Astrocyte (in vitro differentiated cells and primary cell): ENCODE measurements at places on chromosomes 16 and 17.

DNA sequence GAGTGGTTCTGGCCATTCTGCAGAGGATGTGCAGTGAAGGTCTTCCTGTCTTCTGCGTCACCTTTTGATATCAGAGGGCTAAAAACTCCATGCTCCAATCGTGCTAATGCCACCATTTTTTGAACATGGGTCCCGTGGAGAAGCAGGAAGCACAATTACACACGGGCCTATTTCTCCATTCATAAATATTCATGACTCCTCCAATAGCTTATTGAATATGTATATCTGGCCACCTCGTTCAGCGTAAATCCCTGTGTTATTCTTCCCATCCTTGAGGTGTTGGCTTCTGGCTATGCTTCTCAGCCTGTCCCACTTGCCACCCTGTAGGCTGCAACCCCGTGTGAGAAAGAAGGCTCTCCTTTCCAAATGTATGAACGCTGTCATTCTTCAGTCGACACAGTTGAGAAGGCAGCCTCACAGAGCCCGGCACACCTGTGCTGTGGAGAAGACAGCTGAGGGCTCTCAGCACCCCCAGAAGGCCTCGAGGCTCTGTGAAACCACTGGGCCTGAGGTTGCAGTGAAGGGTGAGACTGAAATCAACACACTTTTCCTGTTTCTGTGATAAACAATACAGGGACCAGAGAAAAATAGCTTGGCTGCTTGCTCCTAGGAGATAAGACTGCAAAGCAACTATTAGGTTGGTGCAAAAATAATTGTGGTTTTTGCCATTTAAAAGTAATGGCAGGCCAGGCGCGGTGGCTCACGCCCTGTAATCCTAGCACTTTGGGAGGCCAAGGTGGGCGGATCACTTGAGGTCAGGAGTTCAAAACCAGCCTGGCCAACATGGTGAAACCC is 4.9 kb upstream of the ANKRD40CL start:
- DNase-seq = no peak

DNA sequence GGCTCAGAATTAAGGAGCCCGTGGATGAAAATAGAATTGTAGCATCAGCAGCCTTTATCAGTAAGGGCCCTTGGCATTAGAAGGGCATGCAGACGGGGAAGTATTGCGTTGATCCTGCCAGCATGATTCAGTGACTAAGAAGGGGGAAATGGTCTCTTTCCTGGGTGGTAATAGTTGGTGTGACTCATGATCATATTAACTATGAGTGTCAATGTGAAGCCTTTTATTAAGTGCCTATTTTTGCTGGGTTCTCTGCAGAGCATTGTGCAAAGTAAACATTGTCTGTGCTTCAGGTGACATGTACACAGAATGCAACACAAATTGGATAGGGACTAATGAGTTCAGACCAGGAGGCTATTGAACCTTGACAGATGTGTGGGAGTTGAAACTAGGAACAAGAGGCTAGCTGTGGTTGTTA is 24.5 kb downstream of the RCVRN start:
- DNase-seq = peak; percentile 85

- DNase-seq = peak; percentile 23
Measured at GRCh38 chr17:41329279-41329948, 13.9 kb upstream of the KRTAP17-1 start.

DNA sequence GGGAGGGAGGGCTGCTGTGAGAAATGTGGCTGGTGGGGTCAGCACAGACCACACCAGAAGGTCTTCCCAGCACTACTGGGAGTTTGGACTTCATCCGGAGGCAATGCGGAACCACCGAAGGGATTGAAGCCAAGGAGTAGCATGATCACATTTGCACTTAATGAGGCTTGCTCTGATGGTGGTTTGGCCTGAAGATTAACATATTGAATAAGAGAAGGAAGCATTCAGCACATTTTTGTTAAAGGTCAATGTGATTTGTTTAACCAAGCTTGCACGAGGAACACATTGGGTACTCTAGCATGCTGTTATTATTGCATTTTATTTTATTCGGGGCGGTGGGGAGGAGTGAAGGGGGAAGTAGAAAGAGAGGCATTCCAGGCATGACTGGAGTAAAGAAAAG is 378.6 kb downstream of the UTP18 start:
- DNase-seq = no peak

GRCh38 chr17:29141514-29141876 is 38.7 kb downstream of the MYO18A start:
- DNase-seq = no peak

DNA sequence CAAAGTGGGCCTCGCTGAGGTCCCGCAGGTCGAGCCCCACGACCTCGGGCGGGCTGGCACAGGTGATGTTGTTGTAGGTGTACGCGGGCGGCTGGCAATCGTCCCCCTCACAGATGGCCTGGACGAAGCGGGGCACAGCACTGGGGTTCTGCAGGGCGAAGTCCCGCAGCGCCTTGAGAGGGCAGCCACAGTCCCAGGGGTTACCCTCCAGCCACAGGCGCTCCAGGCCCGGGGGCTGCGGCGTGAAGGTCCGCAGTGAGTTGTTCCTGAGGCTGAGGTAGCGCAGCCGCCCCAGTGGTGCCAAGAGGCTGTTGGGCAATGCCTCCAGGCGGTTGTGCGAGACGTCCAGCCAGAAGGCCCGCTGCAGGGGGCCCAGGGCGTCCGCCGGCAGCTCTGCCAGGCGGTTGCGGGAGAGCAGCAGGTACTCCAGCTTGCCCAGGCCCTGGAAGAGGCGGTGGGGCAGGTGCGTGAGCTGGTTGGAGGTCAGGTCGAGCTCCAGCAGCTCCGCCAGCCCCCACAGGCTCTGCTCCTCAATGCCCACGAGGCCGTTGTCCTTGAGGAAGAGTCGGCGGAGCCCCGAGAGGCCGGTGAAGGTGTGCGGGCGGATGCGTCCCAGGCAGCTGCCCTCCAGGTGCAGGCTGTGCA is 2.8 kb downstream of the IGFALS start:
- no peak for DNase-seq

GRCh38 chr16:54055864-54056263 is 230.7 kb downstream of the IRX3 start:
- DNase-seq = peak; percentile 13

DNA sequence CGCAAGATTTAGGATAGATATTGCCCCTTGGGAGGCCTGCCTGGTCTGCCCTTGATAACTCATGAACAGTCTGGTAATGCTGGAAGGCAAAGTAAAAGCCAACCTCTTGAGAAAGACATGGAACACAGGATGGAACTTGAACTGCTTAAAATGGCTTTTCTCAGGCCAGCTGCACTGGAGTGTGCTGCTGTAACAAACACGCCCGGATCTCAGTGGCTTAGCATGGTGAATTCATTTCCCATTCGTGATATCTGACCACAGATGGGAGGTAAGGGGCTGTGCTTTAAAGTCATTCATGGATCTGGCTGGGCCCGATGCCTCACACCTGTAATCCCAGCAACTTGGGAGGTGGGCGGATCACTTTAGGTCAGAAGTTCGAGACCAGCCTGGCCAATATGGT is 113.2 kb downstream of the WWOX start:
- no peak for DNase-seq

DNA sequence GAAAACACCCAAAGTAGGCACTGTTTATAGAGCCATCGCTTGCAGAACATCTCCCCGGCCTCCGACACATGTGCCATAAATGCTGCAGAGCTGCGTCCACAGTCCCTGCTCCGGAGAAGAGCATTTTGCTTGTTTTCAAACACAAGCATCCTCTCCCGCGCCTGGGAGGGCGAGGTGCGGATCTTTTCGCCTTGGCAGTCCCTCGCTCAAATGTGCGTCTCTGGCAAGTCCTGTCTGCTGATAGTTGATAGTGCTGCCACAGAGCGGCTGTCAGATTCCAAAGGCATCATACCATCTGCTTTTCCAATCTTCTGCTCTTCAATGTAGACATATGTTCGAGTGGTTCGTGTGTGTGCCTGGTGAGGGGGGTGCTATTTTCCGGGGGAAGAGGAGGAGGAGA is 603.7 kb downstream of the MAF start:
- DNase-seq = no peak

- DNase-seq = no peak
Measured at GRCh38 chr16:83310816-83311215, 497.0 kb upstream of the HSBP1 start.

GRCh38 chr16:27690608-27691007 is 140.7 kb downstream of the KATNIP start:
- DNase-seq = no peak

- peak; percentile 83 for DNase-seq
Measured at GRCh38 chr17:56111706-56112485, 41.4 kb upstream of the ANKFN1 start.

DNA sequence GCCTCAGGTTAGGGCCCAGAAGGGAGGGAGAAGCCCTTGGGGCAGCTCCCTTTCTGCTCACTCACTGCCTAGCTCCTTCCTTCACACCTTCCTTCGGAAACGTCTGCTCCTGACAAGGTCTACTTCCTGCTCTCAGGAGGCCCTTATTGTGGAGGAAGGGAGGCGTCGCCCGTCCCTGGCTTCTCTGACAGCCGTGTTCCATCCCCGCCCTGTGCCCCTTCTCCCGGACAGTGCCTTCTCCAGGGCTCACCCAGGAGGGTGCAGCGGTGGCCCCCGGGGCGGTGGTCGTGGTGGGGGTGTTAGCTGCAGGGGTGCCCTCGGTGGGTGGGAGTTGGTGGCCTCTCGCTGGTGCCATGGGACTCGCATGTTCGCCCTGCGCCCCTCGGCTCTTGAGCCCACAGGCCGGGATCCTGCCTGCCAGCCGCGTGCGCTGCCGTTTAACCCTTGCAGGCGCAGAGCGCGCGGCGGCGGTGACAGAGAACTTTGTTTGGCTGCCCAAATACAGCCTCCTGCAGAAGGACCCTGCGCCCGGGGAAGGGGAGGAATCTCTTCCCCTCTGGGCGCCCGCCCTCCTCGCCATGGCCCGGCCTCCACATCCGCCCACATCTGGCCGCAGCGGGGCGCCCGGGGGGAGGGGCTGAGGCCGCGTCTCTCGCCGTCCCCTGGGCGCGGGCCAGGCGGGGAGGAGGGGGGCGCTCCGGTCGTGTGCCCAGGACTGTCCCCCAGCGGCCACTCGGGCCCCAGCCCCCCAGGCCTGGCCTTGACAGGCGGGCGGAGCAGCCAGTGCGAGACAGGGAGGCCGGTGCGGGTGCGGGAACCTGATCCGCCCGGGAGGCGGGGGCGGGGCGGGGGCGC is 231.9 kb downstream of the SEC14L1 start:
- DNase-seq = peak; percentile 62

- no peak for DNase-seq
Measured at GRCh38 chr17:70407506-70407905, 238.2 kb downstream of the KCNJ2 start.

GRCh38 chr17:15483431-15483830 is 16.0 kb upstream of the CDRT4 start:
- no peak for DNase-seq

- DNase-seq = no peak
Measured at GRCh38 chr17:29051194-29051593, 8.3 kb downstream of the PIPOX start.

DNA sequence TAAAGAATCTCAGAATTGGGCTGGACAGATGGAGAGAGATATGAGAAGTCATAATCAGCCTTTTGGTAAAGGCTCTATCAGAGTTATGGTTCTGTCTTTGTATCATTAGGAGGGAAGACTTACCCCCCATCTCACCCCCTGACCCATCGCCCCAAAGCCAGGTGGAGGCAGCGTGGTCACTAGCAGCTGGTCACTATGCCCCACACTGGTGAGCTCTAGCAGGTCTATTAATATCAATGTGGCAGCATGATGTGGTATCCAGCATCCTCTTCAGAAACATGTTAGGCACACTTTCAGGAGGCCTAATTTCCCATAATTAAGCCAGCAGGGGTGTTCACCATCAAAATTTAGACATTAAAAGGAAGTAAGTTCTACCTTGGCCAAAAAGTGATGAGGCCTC is 183.8 kb upstream of the COX10 start:
- no peak for DNase-seq

GRCh38 chr17:5127910-5128309 is 12.1 kb downstream of the USP6 start:
- no peak for DNase-seq

DNA sequence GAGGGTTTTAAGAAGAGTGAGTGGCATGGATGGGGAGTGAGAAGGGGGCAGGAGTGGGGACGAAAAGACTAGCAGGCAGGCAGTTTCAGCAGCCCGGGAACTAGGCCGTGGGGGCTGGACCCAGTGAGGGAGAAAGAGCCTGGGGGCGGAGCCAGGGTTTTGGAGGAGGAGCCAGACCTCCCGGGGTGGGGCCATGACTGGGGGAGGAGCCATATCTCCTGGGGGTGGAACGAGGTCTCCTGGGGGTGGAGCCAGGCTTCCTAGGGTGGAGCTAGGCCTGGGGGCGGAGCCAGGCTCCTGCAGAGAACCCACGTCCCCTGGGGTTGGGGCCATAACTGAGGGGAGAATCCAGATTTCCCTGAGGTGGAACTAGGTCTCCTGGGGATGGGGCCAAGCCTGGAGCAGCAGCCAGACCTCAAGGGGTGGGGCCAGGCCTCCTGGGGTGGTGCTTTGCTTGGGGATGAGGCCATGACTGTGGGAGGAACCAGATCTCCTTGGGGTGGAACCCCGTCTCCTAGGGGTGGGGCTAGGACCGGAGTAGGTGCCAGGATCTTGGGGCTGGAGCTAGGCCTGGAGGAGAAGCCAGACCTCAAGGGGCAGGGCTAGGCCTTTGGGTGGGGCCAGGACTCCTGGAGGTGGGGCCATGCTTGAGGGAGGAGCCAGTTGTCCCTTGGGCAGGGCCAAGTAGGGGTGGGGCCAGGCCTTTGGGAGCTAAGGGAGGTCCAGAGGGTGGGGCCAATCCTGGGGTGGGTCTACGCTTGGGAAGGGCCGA is 41.7 kb upstream of the JPH3 start:
- DNase-seq = no peak

DNA sequence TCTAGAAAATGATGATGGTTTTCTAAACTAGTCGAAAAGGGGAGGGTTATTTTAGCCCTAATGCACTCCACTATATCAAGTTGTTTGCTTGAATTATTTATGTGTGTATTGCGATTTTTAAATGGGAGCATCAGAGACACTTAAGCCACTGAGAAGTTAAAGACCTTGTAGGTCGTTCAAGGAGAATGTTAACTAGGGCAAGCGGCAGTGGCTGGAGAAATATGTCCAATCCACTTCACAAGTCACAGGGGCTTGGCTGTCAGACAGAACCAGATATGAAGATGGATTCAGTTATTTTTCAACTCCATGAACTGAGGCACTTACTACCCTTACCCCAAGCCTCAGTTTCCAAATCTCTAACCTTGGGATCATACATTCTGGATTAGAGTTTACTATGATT is 702.0 kb downstream of the CDH11 start:
- no peak for DNase-seq

DNA sequence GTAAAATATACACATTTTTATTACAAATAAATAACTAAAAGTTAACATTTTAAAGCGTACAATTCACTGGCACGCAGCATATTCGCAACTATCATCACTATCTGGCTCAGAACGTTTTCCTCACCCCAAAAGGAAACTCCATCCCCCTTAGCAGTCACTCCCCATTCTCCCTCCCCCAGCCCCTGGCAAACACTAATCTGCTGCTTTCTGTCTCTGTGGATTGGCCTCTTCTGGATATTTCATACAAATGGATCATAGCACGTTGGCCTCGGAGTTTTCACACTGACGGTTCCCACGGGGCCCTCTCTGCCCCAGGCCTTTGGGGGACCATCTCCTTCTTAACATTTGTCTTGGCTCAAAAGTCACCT is 64.6 kb downstream of the RTN4RL1 start:
- no peak for DNase-seq

- DNase-seq = peak; percentile 94
Measured at GRCh38 chr16:84832488-84833143, 12.8 kb downstream of the CRISPLD2 start.

GRCh38 chr16:49622421-49623402 is 233.2 kb downstream of the ZNF423 start:
- DNase-seq = no peak

- DNase-seq = no peak
Measured at GRCh38 chr17:19398301-19399181, 11.6 kb upstream of the MFAP4 start.
